ENCODE measurements at places on chromosomes 1 and 21.
A peak's percentile ranks its signal among the peaks of the same experiment; 100 is the strongest.

- no peak for DNase-seq
These were observed 23.5 kb upstream of the NPL start for GRCh38 chr1:182766050-182766449.

DNA sequence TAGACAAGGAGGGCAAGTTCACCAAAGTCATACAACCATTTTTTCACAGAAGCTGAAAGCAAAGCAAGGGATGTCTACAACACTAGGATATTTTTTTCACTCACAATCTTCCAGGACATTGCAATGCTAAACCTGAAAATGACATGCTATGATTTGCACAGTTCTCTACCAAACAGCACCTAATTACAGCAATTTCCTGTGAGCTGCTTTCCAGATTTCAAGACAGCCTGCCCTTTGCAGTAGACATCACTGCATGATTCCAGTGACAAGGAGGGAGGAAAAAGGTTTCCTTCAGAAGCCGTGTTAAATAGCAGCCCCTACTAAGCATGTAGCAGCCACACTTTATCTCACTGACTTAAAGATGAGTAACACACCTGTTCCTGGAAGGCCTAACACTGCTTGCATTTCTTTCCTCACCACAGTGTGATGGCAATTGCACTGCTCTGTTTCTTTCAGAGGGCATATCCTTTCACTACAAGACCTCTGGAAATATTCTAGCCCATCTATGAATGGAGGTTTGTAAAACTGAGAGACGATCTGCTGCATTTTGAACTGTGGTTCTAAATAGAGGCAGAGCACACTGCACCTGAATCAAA lies 97.1 kb downstream of the DUSP10 start:
- DNase-seq, result no peak

DNA sequence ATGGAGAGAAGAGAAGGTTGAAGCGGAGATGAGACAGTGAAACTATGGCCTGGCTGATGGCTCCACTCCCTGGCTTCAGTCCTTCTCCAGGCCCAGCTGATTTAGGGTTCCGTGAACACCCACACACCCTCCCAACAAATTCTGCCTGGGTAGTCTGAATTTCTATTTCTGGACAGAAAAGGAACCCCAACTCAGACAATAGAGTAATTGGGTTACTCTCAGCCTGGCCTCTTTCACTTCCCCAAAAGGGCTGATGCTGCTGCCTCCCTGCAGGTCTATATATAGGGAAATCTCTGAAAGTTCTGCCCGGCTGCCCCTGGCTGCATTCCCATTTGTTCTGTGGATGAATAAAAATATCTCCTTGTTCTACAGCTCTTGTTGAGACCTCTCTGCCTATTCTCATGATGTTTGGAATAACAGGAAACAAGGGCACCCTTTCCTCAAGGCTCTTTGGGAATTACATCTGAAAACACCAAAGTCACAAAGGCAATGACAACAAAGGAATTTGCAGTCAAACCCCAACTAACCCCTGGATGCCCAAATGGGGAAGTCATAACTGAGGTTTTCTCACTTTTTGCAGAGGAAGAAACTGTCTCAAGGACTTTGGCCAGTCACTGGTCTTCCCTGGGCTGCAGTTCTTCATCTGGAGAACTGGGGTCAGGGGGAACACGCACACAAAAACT lies 11.4 kb upstream of the ZSCAN20 start:
- no peak for DNase-seq

DNA sequence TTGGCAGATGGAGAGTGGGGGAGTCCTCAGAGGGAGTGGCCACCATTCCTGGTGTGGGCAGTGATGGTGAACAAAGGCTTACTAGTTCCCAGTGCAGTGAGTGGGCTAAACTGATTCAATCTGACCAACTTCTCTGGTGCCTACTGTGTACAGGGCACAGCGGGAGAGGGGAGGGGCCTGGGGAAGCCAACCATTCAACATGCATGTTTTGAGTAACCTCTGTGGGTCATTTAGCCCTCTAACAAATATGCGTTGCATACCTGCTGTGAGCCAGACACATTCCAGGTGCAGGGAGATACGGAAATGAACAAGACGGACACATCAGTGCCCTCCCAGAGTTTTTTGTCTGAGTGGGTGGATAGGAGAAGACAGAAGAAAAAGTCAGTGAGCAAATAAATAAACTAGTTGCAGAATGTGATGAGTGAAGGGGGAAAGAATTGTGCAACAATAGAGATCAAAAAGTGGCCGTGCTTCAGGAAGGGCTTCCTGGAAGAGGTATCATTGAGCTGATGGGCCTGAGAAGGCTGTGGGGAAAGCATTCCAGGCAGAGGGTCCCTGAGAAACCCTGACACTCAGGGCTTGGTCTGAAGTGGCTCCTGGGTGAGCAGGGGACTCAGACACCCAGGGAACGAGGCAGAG lies 78.8 kb downstream of the EPHB2 start:
- no peak for DNase-seq

- peak; percentile 48 for DNase-seq
These were observed at the start of gene KCNT2 for GRCh38 chr1:196608390-196609369. Gene KCNT2 (minus strand): TSS chr1:196608440. CDS start chr1:196608309, 131 bp downstream.

DNA sequence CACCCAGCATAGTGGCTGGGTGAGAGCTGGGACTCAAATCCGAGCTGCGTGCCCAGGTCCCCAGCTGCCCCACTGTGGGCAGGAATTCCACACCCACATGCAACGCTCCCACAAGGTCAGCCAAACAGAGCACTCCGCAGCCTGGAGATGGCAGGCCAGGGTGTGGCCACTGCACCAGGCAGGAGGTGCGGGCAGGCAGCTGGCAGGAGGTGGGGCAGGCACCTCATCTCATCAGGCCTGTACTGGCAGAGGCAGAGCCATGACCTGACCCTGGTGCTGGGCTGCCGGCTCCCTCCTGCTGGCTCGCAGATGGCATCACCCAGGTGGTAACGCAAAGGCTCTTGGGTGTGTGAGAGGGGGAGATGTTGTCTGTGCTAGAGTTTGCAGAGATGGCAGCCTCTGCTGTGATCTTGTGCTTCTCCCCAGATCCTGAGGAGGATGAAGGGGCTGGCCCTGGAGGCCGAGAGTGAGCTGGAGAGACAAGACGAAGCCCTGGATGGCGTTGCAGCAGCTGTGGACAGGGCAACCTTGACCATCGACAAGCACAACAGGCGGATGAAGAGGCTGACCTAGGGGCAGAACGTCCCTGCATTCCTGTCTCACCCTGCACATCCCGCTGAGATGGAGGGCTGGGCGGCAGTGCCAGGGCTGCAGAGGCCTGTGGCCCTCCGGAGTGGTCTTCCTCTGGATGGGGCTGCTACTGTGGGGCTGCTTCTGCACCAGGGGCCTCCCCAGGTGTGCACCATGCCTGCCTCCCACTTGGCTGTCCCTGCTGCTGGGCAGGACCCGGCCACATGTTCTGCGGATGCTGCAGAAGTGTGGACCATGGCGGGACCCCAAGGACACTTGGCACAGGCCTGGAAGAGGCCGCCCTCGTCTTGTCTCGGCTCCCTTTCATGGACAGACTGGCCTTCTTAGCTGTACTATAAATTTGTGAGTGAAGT lies 35.1 kb upstream of the PRSS38 start:
- DNase-seq, result peak; percentile 40
